ENCODE measurements at places on chromosomes 1 and 21. TPM values are rescaled to one million over a fixed set of nuclear protein-coding genes. Genes with fewer than 3 reads are reported as not detected.

- DNase-seq: no peak
Observed at GRCh38 chr1:235549351-235550139, 45.3 kb upstream of the B3GALNT2 start.

DNA sequence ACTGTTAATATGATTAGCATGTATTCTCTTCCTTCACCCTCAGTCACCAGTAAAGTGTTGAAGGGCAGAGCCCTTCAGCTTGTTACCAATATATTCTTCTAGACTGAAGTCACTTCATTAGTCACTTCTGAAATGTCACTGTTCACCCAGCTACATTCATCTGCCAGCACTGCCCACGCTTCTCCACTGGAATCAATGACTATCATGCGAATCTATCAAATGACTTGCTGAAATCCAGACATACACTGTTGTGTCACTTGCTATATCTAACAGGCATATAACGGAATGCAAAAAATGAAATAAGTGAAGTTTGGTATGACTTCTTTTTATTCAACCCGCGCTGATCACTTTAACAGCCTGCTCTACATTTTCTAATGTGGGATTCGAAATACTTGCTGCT lies 16.1 kb downstream of the FH start:
- no peak for DNase-seq

- no peak for DNase-seq
Observed at GRCh38 chr1:114061121-114061830, 82.0 kb downstream of the OLFML3 start.

GRCh38 chr21:31879911-31880310 lies 7.1 kb downstream of the HUNK start:
- no peak for DNase-seq

DNA sequence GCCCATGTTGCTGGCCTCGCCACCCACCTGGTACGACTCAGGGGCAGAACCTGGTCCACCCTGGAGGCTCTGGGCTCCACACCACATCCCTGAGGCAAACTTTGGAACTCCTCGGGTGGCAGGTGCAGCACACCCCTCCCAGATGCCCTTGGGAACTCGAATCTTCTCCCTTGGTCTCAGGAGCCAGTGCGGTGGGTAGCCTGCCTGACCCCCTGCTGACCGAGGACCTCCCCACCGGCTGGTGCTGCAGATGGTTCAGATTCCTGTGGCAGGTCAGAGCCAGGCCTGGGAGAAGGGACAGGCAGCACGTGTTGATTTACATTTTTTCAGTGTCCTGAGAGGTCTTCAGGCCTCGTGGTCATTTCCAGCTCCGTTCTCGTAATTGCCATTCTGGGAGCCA lies 6.3 kb upstream of the CFAP410 start:
- DNase-seq: no peak

BARHL2 gene
- total RNA-seq: not detected

- no peak for DNase-seq
Observed at GRCh38 chr1:40984066-40984465, 4.6 kb downstream of the CTPS1 start.

CFAP57 gene
- total RNA-seq: 0.16 TPM

DNA sequence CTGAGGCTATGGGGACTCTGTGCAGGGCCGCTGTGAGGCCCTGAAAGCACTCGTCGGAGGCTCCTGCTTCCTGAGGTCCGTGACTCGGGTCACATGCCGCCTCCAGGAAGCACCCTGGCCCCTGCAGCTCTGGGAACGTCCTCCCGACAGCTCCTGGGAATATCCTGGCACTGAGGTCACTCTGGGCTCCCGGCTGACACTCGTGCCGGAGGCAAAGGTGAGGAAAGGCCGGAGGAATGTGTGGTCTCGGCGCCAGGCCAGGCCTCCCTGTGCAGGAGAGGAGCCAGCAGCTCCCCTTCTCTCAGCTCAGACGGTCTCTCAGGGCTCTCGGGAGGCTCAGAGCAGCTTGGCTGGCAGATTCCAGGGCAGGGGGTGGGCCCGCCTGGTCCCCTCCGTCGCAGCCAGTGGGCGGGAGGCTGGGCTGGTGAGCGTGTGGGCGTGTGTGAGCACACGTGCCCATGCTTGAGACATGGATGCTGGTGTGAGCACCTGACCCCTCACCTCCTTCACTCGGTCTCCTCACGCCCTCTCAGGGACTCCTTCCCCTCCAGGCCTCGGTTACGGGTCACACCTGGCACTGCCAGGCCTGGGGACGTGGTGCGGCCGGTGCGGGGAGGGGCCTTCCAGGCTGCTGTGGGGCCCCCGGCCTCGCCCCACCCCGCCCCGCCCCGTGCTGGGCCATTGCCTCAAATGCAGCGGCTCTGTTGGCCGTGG lies 5.5 kb upstream of the RNF223 start:
- DNase-seq: no peak

GRCh38 chr1:247409869-247410544 lies 6.0 kb upstream of the NLRP3 start:
- DNase-seq: peak; percentile 24

DNA sequence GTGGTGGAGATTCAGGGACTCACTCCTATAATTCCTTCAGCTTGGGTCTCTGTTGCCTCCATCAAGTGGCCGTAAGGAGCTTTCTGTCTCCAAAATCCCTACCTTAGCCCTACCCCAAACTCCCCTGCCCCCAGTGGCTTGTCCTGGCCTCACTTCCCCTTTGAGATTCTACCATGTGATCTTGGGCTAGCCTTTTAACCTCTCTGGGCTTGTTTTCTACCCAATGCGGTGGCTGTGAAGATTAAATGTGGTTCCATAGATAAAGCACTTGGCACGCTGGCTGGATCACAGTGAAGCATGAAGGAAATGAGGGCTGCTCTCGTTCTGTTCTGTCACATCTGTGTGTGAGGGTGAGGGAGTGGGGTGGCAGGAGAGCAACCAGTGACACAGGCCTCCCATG lies 43.6 kb downstream of the FAAH start:
- DNase-seq: no peak

GRCh38 chr1:206979379-206980043 lies 9.3 kb upstream of the FCAMR start:
- no peak for DNase-seq

BRINP3 gene
- not detected for total RNA-seq

- DNase-seq: no peak
Observed at GRCh38 chr1:32197074-32197473, 3.3 kb upstream of the CCDC28B start.

CXADR gene
- 0.64 TPM for total RNA-seq

C1orf159 gene
- 20.5 TPM for total RNA-seq

KIF26B gene
- 0.28 TPM for total RNA-seq

GPR89B gene
- 13.8 TPM for total RNA-seq

VAMP4 gene
- 11.8 TPM for total RNA-seq

- DNase-seq: no peak
Observed at GRCh38 chr1:80961464-80962190, 839.1 kb upstream of the ADGRL2 start.

GRCh38 chr1:53139951-53140361 lies 2.5 kb downstream of the SLC1A7 start:
- DNase-seq: no peak

DNA sequence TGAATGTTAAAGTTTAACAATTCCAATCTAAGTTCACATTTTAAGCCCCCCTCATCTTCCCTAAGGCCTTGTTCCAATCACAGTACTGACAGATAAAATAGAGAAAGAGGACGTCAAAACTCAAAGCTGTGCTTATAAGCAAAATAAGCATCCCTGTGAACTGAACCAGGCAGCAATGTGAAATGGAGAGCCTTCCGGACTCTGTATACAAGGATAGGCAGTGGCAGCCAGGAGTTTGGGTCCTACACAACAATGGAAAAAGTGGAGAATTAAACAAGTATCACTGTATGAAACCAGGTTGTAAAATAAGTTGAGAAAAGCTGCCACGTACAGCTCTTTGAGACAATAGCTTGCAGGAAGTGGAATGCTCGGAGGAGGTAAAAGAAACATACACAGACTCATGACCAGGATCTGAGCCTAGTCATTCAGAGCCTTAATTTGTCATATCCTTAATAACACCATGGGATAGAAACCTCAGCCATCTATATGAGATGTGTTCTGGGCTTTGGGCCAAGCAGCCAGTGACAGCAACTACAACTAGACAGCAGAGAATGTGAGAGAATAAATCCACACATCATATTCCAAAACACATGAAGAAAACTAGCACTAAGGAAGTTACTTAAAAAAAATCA lies 55.2 kb upstream of the PALMD start:
- no peak for DNase-seq

- DNase-seq: no peak
Observed at GRCh38 chr21:20258542-20258941, 739.7 kb upstream of the NCAM2 start.

- DNase-seq: no peak
Observed at GRCh38 chr1:100452641-100453040, 85.3 kb upstream of the GPR88 start.

CLCNKA gene
- total RNA-seq: not detected

AVPR1B gene
- not detected for total RNA-seq

AQP10 gene
- total RNA-seq: not detected

DNA sequence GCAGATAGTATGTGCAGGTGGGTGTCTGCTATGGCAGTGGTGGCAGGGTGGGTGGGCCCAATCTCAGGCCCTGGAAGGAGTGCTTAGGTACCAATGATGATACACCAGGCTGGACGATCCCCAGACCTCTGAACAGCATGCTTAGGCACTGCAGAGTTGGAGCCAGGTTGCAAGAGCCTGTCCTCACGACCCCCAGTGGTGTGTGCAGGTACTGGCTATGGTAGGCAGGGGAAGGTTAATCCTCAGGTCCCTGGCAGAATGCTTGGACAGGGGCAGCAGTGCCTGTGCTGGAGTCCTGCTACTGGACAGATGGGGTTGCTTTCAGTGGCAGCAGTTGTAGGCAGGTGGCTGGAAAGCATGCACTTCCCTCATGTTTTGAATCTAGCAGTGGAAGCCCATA lies 100.5 kb upstream of the NEK7 start:
- no peak for DNase-seq

DNA sequence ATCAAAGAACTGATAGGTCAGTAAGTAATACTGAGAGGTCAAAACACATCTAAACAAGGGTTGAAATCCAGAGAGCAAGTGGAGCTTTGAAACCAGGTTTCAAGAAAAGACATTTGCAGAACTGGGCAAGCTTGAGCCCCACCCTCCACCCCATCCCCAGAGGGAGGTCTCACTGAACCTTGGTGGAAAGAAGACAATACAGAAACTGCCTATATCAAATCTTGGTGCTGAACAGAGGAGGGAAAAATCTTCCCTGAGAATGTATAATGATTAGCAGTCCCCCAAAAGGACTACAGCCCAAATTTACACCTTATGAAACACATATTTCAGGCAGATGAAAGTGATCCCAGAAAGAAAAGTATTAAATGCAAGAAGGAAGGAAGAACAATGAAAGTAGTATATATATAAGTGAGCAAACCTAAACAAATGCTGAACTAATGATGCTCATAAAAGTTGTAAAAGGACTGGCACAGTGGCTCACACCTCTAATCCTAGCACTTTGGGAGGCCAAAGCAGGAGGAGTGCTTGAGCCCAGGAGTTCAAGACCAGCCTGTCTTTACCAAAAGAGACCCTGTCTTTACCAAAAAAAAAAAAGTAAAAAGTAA lies 12.4 kb downstream of the ZBTB17 start:
- DNase-seq: no peak

BACE2 gene
- total RNA-seq: 2.6 TPM

Measured in activated T-helper 2 cell treated with anti-CD3 and anti-CD28 coated beads, Interferon-gamma antibody, Interleukin-2, Interleukin-4, amounts not matched to agents 10 μg/mL and 5 μg/mL and 100 μg/mL, durations not matched to agents 14 hours and 24 hours and 36 hours (primary cell).